Inflammatory macrophage (primary cell): ENCODE measurements at places on chromosomes 12 and 14.

GRCh38 chr14:81571437-81571836, 37.8 kb upstream of the SEL1L start:
- no peak for DNase-seq

DNA sequence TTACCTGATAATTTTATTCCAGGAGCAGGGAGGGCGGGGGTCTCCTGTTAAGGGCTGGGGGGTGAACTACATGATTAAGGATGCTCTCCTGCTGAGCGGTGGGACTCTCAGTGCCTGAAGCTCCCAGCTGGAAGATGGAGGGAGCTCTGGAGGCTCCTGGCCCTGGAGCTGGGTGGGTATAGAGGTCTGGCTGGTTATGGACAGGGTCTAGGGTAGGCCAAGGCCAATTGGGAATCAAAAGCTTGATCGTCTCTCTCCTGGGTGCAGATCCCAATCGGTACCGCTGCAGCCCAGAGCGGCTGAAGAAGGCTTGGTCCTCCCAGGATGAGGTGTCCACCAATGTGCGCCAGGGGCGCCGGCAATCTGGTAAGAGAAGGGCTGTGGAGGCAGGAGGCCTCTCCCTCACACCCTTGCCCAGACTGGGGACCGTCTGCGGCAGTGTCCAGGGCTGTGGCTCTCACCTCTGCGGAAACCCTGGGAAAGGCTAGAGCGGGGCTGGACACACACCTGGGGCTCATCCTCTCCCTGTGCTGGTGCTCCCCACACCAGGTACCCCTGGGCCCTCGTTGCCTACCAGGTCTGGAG, 28.4 kb downstream of the PLEKHG3 start:
- no peak for DNase-seq

DNA sequence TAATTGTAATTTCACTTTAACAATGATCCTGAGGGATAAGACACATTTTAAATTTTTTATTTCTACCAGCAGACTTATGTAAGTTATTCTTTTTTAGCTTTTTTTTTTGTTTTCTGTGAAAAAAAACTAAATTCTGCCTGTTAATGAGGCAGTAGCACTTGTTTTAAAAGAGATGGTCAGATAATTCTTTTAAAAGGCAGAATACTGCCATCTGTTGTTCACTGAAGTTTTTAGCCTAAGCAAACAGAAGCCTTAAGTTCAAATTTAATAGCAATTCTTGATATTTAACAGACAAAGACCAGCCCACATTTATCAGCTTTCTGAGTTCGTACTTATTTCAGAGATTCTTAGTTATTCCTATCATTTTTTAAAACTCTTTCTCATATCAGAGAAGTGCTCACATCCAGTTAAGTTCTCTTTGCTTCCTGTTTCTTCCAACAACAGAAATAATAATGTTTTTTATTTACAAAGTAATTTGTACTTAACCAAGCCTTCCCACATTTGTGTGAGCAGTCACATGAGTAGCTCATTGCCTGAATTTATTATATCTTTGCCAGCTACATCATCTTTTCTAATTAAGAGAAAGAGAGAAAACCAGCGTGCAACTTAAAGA, 93.4 kb upstream of the SLCO1C1 start:
- DNase-seq: no peak

- peak; percentile 60 for DNase-seq
Measured at GRCh38 chr12:29552324-29552927, 54.9 kb upstream of the OVCH1 start.

- DNase-seq: no peak
Measured at GRCh38 chr12:3592856-3593625, 102.0 kb downstream of the PRMT8 start.

DNA sequence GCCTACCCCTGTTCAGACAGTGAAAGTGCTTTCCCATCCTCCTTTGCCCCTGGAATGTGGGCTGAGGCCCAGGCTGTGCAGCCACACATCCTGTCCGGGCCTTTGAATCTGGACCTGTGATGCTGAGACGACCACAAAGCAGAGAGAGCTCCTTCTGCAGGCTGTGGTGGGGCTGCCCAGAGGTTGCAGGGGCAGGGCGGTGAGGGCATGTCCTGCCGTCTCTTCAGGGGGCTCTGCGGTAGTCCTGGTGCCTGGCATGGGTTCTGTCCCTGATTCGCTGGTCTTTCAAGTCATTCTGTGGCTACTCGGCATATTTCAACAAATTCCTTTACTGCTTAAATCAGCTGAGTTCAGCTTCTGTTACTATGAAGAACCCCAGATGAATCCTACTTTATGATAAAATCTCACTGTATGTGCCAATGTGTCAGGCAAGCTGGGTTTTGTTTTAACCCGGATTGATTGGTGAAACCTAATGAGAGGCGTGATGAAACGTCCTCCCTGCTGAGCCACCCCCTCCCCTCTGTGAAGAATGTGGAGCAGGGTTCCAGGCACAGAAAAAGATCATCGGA, 63.4 kb upstream of the DICER1 start:
- no peak for DNase-seq

DNA sequence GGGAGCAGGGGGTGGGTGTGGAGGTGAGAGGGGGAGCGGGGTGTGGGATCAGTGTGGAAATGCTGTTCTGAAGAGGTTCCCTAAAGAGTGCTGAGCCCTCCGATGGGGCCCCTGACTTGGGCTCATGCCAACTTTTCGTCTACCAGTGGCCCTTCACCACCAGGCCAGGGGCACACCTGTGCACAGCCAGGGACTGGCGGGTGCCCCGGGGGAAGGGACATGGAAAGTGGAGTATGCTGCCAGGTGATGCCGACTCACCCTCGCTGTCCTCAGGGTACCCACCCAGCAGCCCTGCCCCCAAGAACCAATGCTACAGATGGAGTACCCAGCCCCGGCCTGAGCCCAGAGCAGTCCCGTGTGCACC, 26.2 kb downstream of the AMN start:
- no peak for DNase-seq

GRCh38 chr12:63863658-63864453, 19.4 kb downstream of the SRGAP1 start:
- DNase-seq: no peak

DNA sequence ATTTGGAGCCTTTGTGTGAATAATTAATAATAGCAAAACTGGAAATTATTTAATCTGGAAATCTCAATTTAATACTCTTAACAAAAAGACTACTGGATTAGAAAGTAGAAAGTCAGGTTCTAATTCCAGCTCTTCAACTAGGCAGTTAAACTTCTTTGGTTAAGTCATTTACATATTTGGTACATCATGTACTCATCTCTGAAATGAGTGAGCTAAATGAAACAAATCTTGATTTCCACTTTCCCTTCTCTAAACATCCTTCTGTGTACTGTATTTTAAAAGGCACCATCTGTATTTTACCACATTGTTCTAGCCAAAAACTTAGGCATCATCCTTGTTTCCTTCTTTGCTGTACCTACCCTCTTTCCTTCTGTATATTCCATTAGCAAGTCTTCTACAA, 26.9 kb downstream of the CRADD start:
- DNase-seq: no peak

DNA sequence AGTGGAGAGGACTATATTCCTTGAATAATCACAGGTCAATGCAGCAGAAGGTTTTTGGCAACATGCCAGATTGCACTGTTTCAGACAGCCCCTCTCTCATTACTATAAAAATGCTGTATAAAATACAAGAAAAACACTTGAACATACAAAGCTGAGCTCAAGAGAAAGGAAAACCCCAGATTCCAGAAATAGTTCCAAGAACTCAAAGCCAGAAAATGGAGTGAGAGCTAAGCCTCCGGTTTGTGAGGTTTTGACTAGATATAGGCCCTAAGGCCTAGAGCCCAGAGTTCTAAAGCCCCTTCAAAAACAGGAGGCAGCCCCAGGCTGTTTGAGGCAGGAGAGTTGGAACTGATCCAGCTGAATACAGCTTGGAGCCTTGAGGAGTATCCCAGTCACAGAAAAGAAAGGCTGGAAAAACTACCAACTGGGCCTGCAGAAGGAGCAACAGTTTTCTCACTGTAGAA, 29.4 kb upstream of the ACTN1 start:
- no peak for DNase-seq

GRCh38 chr12:81337886-81338285, 260.0 kb downstream of the ACSS3 start:
- DNase-seq: no peak

GRCh38 chr12:52759218-52759617, 17.9 kb downstream of the KRT76 start:
- peak; percentile 56 for DNase-seq

GRCh38 chr14:77194706-77195105, 13.1 kb downstream of the TMEM63C start:
- DNase-seq: no peak

DNA sequence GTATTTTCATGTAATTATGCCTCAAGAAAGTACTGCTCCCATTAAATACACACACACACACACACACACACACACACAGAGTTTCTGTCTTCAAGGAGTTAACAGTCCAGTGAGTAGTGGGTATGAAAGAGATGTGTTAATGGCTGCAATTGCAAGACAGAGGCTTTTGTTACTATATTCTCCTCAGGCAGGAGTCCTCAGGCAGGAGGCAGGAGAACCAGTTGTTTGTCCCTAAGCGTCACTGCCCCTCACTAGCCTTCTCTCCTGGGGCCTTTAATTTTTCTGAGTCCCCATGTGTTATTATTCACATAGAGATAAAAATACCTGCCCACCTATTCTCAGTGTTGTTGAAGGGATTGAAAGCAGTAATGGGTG, 31.2 kb downstream of the DAD1 start:
- no peak for DNase-seq

- no peak for DNase-seq
Measured at GRCh38 chr12:59453475-59453874, 142.4 kb upstream of the SLC16A7 start.

DNA sequence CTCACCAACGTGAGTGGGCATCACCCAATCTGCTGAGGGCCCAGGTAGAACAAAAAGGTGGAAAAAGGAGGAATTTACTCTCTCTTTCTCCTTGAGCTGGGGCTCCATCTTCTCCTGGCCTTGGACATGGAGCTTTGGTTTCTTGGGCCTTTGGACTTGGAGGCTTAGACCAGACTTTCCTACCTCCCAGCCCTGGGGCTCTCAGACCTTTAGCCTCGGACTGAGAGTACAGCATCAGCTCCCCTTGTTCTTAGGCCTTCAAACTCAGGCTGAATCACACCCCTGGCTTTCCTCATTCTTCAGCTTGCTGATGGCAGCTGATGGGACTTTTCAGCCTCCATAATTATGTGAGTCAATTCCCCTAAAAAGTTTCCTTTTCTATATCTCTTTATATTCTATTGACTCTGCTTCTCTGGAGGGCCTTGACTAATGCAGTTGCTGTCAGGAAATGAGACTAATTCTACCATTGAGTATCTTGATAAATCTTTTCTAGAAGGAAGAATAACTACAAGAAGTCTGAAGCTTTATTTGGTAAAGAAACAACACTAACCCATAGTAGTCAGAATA, 15.9 kb upstream of the CLEC4E start:
- no peak for DNase-seq

GRCh38 chr12:5210923-5211290, 167.2 kb downstream of the KCNA5 start:
- DNase-seq: no peak

GRCh38 chr14:32225378-32225920, 22.4 kb upstream of the RNU6-8 start:
- DNase-seq: no peak

DNA sequence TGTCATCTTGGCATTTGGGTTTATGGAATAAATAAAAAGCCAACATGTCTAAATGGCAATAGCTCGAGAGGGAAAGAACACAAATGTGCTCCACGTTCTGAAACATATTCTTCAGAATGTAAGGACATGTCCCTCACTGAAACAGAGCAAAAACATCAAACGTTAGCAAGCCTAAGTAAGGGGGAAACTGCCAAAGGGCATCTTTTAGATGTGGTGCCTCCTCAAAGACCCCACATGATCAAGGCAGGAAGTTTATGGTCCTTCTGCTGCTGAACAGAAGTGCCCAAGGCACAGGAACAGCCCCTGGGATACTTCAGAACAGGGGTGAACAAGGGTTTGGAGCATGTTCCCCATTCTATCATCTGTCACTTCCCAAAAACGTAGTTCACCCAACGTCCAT, 227.0 kb downstream of the ANO2 start:
- DNase-seq: no peak

GRCh38 chr12:112148031-112148513, 22.7 kb downstream of the TRAFD1 start:
- no peak for DNase-seq

DNA sequence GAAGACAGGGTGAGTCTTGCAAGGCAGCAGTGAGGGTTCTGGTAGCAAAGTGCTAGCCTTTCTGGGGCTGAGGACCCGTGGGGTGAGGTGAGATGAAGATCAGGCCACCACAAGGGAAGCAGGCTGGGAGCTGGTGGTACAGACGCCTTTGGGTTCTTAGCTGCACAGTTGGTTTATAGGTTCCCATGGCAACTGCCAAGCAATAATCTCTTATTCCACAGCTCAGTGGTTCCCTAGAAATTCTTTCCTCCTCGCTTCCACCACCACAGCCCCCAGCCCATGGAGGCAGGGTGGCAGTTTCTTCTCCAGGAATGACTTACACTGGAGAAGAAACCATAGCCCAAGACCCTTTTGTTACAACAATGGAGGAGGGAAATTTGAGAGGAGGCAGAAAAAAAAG, 82.1 kb downstream of the CMKLR1 start:
- no peak for DNase-seq

DNA sequence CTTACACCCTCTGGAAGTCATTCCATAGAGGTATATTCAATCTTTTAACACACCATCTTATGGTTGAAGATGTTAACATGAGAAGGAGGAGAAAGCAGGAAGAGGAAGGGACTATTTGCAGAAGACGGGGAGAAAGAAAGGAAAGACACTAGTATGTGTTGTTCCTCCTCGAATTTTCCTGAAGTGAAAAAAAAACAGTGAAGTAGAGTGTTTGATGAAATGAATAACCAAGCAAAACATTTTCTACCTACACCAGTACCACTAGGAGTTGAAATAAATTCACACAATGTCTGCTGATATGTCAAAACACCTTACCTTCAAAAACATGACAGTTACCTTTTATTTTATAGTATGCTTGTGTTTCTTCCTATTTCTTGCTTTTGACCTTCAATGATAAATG, 1.4 kb upstream of the CNOT2 start:
- DNase-seq: no peak

- peak; percentile 74 for DNase-seq
Measured at GRCh38 chr12:124466216-124467128, 100.9 kb downstream of the NCOR2 start.

DNA sequence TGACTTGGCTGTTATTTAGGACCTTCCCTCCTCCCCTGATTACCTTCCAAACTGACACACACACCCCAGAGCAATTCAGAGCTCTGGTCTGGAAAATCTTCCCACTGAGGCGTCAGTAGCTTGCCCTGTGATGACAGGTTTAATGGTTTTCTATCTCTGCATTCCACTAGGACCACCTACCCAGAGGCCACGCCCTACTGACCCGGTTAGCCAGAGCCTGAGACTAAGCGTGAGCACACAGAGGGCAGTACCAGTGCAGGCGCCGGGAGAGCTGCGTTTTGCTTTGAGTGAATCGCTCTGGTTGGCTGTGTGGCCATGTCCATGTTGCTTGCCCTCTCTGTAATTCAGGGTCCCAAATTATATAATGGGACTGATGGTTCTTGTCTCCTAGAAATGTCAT, 36.2 kb upstream of the ATP2A2 start:
- DNase-seq: no peak

- DNase-seq: no peak
Measured at GRCh38 chr14:21882226-21882625, 208.6 kb upstream of the OR4E1 start.

GRCh38 chr12:21819678-21820077, 45.2 kb upstream of the KCNJ8 start:
- DNase-seq: no peak
